Activated CD8-positive, alpha-beta memory T cell treated with anti-CD3 and anti-CD28 coated beads for 1 hour (primary cell): ENCODE measurements at places on chromosomes 5 and 9.

DNA sequence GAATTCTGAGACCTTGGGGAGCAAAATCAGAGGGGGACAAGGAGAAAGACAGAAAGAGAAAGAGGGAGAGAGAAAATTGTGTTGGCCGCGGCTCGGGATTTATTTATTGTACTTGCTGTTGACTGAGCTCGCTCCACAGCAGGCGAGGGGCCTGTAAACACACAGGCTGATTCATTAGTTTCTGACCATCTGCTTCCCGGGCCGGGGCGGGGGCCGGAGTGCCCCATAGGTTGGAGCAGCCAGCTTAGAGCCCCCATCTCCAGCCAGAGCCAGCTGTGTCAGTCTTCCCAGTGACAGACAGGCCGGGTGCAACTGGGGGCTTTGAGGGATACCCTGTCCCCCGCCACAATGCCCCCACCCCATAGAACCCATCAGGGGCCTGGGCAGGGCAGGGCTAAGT is 30.9 kb downstream of the NTNG2 start:
- no peak for DNase-seq

- DNase-seq, result no peak
These were observed 69.4 kb upstream of the COL5A1 start for GRCh38 chr9:134571946-134572917.

GRCh38 chr5:23139338-23140171 is 286.4 kb upstream of the CDH12 start:
- DNase-seq, result no peak

GRCh38 chr9:134962973-134963364 is 45.3 kb upstream of the FCN1 start:
- no peak for DNase-seq

DNA sequence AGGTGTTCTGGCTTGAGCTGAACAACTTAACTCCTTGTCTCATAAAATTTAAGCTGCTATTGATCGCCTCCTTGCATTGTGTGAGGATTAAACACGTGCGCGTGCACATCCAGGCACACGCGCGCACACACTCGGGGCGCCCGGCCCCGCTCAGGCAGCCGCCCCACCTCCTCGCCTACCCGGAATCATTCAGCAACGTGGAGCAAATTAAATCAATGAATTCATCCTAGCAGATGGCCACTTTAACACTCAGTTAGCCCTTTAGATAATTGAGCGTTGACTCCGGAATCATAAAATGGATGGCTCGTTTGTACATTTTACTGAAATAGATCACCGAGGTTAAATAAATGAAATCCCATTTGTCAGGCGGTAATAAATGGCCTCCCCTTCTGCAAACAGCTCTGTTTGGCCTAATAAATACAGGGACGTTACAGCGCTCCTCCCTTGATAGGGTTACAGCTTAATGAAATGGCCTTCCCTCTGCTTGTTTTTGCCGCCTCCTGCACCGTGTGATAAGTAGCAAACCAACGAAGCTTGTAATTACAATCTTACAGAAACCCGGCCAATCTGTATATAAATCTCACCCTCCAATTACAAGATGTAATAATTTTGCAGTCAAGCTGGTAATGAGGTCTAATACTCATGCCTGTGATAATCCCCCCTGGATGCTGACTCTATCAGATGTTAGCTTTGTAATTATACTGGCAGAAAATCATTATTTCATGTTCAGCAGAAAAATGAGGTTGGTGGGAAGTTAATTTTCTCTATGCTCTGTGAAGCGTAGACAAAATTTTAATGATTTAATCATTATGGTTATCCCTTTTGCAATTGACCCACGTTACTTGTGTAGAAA is 229.7 kb upstream of the IRX4 start:
- DNase-seq, result no peak

DNA sequence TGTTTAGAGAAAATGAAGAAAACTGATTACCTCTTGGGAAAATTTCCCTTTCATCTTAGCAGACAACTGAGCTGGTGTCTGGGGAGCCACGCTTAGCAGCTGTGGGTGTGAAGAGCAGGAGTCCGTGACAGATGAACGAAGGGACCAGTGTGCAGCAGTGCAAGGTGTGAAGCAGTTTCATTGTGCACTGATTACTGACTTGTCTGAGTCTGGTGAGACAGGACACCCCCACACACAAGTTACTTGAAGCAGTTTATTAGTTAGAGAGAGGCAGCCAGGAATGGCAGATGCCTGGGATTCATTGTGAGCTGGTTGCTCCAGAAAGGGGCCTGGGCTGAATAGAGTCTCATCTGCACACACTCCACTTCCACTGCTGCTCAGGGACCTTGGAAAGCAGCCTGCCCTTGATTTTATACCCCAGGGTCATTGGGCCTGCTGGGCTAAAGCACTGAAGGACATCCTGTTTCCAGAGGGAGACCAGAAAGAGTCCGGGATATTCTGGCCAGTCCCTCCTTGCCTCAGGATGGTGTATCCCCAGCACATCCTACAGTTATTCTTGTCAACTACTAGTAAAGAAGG is 47.4 kb downstream of the FBXL7 start:
- DNase-seq, result no peak

GRCh38 chr9:137224830-137225694 is at the start of gene CYSRT1:
TSS of gene CYSRT1 (plus strand) at chr9:137225174. CDS start at chr9:137225622, 448 bp downstream.
- no peak for DNase-seq

GRCh38 chr9:70817311-70817710 is 304.1 kb downstream of the TRPM3 start:
- DNase-seq, result no peak

GRCh38 chr5:147290261-147290660 is 55.4 kb downstream of the STK32A start:
- DNase-seq, result no peak

- no peak for DNase-seq
These were observed 110.3 kb downstream of the KCNIP1 start for GRCh38 chr5:170614065-170614490.

- DNase-seq, result no peak
These were observed 161.2 kb downstream of the PARP8 start for GRCh38 chr5:50827516-50828247.

GRCh38 chr9:99637641-99638040 is 184.0 kb upstream of the NR4A3 start:
- DNase-seq, result no peak

- DNase-seq, result no peak
These were observed 174.6 kb downstream of the CD180 start for GRCh38 chr5:67021962-67022361.

DNA sequence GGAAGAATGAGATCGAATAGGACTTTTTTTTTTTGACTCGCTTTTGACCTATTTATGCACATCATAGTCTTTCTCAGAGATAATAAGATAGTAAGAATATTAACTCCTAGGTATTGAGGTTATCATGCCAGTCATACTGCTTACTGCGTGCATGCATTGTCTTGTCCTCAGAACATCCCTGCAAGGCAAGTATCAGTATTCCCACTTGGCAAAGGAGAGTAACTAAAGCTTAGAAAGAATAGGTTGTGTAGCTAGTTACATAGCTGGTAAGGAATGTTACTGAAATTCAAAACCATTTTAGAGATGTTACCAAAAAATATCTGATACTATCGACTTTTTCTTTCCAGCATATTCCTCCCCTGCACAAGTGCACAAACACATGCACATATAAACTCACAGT is 296.1 kb upstream of the CLINT1 start:
- no peak for DNase-seq

GRCh38 chr5:11104210-11104609 is 343.2 kb upstream of the DAP start:
- DNase-seq, result no peak

- no peak for DNase-seq
These were observed 41.5 kb upstream of the LARP1 start for GRCh38 chr5:154713615-154714125.

DNA sequence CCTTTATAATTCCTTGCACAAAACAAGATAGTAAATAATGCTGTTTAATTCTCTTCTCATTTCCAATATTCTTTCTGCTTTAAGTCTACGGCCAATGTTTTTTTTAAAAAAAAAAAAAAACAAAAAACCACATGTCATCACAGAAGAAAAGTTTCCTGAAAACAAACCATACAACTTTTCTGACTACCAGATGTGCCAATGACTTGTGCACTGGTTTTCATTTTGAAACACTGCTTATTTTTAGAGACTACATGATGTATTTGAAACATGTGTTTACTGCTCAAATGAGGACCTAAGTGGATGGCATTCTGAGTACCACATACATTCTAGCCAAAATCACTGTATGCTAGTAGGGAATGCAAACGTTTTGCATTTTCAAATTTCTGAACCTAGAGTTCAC is 167.9 kb downstream of the GLIS3 start:
- no peak for DNase-seq

DNA sequence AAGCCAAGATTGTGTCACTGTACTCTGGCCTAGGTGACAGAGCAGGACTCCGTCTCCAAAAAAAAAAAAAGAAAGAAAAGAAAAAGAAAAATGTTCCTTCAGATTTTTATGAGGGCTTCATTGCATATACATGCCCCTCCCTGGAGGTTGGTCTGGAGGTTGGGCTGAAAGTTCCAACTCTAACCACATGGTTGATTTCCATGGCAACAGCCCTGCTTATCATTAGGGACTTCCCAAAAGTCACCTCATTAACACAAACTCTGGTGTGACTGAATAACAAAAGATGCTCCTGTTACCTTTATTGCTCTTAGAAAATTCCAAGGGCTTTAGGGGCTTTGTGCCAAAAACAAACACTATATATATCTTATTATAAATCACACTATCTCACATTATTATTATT is 113.8 kb downstream of the TMC1 start:
- DNase-seq, result no peak

DNA sequence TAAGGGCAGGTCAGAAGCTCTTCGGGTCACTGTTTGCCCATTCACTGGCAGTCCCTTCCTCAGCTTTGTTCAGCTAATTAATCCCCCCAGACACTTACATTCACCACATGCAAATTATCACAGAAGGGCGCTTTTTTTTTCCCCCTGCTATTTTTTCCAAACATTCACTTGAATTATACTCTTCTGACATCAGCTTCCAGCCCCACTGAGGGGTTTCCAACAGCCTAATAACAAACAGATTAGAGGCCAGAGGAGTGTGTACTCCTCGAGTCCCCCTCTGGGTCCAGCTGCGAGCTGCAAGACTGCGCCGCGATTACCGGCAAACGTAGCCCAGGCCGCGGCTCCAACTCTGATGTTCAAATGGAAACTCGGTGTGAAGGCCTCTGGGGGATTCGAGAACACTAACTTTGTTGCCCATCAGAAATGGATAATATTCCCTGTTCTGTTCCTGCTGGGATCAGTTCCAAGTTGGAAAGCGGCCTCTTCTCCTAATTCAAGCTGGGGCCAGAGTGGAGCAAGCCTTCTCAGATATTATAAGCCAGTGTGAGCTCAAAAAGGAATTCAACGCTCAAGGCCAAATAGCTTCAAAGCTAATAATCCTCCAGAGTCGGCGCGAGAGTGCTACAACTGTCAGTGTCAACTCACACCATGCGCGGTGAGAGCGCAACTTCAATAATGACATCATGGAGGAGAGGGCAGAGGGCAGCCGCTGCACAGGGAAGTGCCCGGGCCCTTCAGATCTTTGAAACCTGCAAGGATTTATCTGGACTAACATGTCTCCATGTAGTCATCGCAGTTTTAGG is 560.8 kb downstream of the BNC2 start:
- no peak for DNase-seq

DNA sequence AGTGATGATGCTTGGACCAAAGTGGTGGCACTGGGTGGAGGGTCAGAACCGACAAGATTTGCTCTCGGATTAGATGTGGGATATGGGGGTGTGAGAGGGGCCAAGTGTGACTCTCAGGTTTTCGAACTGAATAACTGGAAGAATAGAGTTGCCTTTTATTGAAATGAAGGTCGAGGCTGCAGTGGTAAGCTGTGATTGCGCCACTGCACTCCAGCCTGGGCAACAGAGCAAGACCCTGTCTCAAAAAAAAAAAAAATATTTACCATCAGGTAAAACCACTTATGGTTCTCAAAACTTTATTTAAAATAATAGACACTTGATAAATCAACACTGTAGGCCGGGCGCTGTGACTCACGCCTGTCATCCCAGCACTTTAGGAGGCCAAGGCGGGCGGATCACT is 27.2 kb downstream of the EXOSC2 start:
- no peak for DNase-seq

- no peak for DNase-seq
These were observed 11.1 kb upstream of the CCIN start for GRCh38 chr9:36158122-36158521.

DNA sequence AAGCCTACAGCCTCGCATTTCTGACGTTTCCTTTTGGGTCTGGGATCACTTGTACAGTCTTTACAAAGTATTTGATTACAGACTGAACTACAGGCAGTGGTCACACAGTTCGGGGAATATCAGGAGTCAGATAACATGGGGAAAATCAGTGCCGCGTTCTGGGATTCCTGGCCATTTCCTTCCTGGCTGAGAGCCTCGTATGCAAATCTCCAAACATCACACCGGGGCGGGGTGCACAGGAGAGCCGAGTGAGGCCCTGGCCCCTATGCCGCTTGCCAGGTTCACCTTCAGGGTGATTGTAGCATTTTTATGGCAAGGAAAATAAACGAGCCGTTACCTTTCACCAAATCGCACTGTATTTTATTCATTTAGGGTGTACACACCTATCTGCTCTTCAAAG is 29.6 kb upstream of the SLC9A3 start:
- DNase-seq, result no peak

- DNase-seq, result no peak
These were observed 90.4 kb upstream of the COL5A1 start for GRCh38 chr9:134551176-134551575.

- DNase-seq, result no peak
These were observed 115.3 kb downstream of the SMC2 start for GRCh38 chr9:104209387-104209786.

DNA sequence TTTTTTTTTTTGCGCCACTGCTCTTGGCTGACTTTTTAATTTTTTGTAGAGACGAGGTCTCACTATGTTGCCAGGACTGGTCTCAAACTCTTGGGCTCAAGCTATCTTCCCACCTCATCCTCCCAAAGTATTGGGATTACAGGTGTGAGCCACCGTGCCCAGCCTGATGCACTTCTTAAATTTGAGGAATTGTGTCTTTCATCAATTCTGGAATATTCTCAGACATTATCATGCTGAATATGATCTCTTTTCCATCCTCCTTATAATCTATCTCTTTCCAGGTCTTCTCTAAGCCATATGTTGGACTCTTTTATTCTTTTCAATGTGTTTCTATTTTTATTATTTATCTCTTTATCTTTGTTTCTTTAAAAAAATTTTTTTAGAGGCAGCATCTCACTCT is 196.2 kb upstream of the IER5L start:
- no peak for DNase-seq

DNA sequence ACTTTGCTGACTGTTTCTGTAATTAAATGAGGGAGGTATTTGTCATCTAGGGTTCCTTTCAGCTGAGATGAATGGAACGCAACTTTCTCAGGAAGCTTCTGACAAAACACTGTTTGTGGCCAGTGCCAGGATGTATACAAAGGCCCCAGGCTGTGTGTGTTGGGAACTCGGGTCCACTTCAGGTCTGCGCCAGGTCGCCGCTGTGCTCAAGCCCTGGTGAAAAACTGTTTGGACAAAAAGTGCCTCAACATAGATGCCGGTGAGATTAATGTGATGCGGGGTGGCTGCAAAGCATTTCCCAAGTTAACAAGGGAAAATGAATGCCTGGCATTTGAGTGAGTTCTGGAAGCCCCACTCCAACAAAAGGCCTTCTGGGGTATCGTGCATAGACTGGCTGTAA is 156.4 kb downstream of the GABBR2 start:
- DNase-seq, result no peak
